ENCODE measurements at places on chromosomes 4 and X. TPM values are rescaled to one million over a fixed set of nuclear protein-coding genes. Genes with fewer than 3 reads are reported as not detected.

DNA sequence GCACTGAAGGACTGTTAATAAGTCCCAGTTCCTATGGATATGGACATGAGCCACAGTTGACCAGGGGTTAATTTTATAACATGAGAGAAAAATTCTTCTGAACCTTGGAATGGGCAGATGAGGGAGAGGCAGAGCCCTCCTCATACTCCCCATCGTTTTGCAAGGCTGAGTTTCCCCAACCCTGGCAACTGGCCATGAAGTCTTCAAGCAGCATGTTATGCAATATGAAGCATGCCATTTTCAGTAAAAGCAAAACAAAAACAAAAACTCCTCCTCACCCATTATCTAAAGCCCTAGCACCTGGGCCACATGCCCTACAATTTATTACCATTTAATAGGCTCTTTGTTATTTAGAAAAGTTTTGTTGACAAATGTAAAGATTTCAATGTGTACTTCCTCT lies 64.5 kb downstream of the GPC4 start:
- peak; percentile 11 for DNase-seq

DCUN1D4 gene
- total RNA-seq = 62.6 TPM

- no peak for DNase-seq
These were observed 14.8 kb downstream of the NAT8L start for GRCh38 chr4:2073808-2074481.

DNA sequence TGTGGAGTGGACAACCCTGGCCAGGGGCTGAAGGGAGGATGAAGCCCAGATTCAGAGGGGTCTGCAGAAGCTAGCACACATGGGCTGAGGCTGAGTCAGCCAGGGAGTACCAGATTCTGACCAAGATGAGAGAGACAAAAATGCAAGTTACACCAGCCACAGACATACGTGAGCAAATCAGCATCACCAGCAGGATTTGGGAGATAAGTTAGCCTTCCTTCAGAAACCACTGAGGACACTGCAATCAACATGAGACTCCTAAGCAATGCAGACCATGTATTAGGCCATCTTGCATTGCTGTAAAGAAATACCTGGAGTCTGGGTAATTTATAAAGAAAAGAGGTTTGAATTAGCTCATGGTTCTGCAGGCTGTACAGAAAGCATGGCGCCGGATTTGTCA lies 57.0 kb upstream of the PAGE5 start:
- DNase-seq = no peak

CDKL2 gene
- 7.5 TPM for total RNA-seq

MAGEB2 gene
- not detected for total RNA-seq

CT83 gene
- not detected for total RNA-seq

GRCh38 chr4:82437285-82438005 lies 7.1 kb downstream of the ENOPH1 start:
- peak; percentile 49 for DNase-seq

FAM50A gene
- total RNA-seq = 39.0 TPM

GRCh38 chr4:34271479-34272355 lies 1972.6 kb downstream of the ARAP2 start:
- DNase-seq = no peak

DNA sequence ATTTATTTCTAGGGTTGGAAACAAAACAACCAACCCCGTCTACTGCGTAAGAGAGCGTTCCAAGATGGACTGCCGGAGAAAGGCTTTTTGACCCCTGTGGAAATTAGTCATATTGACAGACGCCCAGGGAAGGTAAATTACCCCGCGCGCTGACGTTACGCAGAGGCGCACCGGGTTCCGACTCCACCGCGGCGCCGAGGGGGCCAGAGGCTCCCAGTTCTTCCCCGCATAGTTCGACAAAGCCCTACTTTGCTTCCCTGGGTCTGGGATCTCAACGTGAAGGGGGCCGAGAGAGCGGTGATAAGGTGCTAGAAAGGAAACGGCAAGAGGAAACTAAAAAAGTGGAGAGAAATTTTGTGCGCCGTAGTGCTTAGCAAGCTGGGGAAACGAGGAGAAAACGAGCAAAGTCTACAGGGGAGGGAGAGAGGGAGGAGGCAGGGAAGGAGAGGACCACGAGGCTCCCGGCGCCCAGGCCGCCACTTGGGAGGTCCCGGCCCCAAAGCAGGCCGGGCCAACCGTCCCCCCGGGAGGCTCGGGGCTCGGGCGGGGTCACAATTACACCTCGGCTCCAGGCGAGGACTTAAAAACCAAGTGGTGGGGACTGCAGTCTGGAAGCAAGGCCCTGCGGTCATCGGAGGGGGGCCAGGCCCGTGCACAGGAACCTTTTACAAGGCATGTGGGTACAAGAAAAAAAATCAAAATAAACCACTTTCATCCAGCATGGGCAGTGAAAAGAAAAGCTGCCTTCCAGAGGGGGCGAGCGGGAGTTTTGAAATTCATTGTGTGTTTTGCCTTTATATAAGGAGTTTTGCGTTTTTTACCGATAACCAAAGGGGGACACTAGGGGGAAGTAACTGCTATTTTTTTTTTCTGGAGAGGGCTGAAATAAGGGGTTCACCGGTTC lies 13.2 kb downstream of the HAND2 start:
- peak; percentile 74 for DNase-seq

DNA sequence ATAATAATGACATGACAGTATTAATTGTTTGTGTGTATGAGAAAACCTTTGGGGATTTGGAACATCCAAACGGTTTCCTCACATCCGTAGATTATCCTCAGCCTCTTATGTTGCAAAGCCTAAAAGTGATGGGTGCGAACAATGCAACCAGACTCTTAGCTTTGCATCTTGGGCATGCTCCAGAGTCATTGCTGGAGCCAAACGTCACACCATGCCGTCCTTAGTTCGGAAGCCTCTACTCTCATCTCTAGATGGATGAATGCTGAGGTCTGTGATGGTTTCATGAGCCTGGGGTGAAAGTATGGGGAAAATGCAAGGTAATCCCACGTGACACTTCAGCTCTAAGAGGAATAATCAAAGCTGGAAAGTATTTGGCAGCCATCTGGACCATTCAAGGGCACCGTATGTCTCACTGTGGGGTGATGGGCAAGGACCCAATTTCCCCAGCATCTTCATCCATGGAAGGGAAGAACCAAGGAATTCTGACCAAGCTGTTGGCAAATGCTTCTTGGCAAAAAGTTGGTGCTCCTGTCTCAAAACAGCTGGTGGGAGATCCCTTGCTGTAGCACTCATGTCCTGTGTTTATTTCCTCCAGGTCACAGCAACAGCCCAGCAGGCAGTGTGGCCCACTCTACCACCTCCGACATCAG lies 6.3 kb upstream of the RTL5 start:
- no peak for DNase-seq

GRCh38 chrX:11908371-11908770 lies 150.3 kb downstream of the MSL3 start:
- peak; percentile 26 for DNase-seq

GRCh38 chr4:6325788-6326290 lies 56.2 kb downstream of the WFS1 start:
- DNase-seq = no peak

Data from fibroblast of the aortic adventitia (primary cell).